ENCODE measurements at places on chromosomes 2 and 18. TPM values are rescaled to one million over a fixed set of nuclear protein-coding genes. Genes with fewer than 3 reads are reported as not detected.

The PAX3 gene
- total RNA-seq = not detected

The MRO gene
- 0.24 TPM for total RNA-seq

The LRRC30 gene
- total RNA-seq = not detected

The FAM228A gene
- total RNA-seq = not detected

The ARL6IP6 gene
- 22.3 TPM for total RNA-seq

The INPP5D gene
- 0.60 TPM for total RNA-seq
